ENCODE measurements at places on chromosomes 16 and 17.

DNA sequence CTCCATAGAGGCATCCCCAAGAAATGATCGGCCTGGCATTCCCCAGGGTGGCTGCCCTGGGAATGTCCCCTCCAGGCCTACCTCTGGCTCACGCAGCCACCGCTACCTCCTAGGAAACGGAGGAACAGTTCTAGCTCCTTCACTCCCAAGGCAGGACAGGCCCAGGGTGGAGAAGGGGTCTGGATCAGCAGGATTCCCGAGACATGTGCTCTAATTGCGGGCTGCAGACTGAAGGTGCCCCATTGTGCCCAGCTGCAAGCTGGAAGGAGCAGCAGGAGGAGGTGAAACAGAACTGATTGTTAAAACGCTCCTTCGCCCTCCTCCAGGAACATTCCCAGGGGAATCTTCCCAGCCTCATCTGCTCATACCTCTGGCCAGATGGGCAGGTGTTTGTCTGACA, 40.8 kb downstream of the SCNN1G start:
- no peak for DNase-seq

GRCh38 chr17:40076591-40076990, 13.8 kb downstream of the THRA start:
- DNase-seq: no peak

DNA sequence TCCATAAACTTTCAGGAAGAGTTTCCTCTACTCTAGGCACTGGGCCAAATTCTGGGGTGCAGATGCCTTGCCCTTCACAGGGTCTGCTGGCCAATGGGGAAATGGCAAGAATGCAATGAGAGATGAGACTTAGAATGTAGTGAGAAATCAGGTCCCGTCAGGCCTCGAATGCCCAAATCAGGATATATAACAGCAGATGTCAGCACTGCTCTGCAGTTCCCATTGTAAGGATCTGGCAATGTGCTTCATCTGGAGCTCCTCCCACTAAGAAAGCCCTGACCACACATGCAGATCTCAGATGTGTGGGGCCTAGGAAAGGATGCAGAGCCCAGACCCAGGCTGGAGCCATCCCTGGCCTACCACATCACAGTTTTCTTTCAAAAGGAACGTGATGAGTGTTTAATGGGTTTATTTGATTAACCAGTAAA, 13.9 kb upstream of the LPCAT2 start:
- DNase-seq: no peak

DNA sequence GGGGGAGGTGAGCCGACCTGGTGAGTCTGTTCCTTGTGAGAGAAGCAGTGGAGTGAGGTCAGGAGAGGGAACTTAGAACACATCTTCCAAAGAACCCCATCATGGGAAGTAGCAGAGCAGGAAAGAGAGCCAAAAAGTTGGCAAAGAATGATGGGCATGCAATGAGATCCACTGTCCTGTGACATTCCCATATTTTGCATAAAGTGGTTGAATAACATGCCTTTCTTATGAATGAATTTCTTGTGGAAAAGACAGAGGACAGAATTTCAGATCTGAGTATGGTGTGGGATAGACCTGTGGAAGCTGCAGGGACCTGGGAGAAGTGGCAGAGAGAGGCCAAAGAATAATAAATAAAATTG, 41.3 kb downstream of the TMEM100 start:
- DNase-seq: no peak

GRCh38 chr16:72873853-72874252, 174.1 kb downstream of the ZFHX3 start:
- DNase-seq: no peak

- DNase-seq: no peak
Measured at GRCh38 chr17:51746421-51746820, 412.1 kb downstream of the CA10 start.

DNA sequence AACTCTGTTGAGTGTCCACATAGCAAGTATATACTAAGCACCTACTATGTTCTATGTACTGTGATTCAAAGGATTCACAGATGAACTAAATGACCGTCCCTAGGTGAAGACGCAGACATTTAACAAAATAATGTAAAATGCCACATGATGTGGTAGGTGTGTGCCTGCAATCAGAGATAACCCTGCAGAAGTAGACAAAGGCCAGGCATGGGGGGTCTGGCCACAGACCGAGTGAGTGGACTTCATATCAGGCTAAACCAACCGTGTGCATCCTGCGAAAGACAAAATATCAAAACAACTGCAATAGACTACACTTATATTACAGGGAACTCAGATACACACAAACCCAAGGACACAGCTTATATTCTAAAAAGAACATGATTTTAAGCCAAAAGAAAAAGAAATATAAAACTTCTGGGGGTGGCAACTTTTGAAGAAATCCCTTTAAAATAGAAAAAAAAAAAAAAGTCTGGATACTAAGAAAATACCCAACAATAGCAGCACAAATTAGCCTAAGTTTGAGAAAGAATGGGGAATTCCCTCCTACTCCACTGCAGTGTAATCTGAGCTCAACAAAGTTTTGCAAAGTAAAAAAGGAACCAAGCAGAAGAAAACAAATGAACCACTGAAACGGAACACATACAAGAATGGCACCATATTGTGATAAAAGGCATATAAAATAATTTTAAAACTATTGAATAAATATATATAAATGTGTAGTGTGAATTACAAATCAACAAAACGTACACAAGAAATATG, 12.3 kb downstream of the HSDL1 start:
- no peak for DNase-seq

DNA sequence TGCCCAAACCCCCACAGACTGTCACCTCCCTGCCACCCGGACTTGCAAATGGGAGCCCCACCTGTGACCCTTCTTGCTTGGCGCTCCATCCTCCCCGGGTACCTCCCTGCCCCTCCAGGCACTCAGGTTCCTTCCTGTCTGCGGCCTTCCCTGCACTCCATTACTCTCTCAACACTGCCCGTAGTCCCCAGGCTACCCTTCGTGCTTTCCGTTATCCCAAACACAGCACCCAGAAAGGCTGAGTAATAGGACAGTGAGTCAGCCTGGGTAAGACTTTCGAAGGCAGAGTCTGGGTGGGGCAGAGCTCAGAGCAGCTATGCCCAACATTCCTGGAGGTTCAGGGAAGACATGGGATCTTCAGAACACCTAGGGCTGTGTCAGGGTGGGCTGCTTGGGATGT, 16.6 kb upstream of the C16orf74 start:
- DNase-seq: no peak

DNA sequence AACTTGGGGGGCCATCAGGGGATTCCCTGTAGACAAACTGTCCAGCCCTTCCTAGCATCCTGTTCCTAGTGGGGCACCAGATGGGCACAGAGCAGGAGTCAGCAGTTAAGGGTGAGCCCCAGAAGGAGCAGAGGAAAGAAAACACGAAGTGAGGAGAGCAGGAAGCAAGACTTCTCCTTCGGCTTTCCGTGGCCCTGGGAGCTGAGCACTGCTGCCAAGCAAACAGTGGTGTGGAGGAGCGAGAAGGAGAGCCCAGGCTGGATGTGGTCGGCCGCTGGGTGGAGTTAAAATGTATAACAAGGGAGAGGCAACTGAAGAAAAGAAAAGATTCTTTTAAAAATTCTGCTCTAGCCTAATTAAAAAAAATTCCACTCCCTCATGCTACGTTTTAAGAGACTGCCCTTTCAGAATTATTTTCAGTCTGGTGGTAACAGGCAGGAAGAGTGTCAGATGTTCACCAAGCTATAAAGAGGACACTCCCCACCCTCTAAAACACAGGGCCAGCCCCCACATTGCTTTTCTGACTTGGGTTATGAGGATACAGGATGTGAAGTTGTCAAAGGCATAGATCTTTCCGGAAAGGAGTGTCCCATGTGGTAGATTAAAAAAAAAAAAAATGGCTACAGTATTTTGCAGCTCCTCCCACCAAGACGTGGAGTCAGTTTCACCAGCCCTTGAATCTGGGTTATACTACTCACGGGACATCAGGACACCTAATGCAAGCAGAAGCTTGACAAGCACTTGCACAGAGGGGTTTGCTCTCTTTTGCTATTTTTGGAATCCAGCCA, 74.9 kb upstream of the ZFHX3 start:
- DNase-seq: no peak

DNA sequence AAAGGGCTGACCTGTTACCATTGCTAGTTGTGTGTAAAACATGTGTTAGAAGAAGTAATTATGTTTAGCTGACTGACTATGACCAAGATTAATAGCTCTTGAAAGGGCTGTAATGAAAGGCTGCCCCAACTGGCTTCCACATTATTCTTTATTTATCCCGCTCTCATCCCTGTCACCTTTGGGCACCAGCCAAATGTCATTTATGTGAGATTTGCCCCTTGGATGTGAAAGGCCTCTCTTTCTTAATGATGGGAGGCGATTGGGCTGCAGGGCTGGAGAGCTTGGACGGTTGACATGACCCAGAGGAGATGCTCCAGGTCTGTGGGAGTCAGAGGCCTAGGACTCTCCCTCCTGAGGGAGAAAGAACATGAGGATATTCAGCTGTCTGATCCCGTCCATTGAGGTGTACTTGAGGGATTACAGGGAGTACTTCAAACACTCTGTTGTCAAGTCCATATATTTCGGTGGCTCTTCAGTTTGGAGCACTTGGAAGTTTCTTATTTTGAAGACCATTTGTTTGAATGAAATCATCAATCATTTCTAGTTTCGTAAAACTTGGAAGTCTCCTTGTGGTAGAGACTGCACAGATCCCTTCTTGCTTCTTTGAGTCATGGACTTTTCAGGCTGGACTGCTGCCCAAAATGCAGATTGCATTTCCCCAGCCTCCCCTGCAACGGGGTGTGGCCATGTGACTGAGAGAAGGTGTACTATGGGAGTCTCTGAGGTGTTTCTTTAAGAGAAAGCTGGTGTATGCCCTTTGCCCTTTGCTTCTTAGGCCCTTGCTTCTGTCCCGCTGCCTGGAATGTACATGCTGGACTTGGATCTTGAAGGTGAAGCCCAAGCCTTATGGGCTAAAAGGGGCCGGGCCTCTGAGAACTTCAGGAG, 51.3 kb downstream of the FTO start:
- no peak for DNase-seq

- DNase-seq: no peak
Measured at GRCh38 chr17:63420868-63421680, 25.0 kb downstream of the CYB561 start.

DNA sequence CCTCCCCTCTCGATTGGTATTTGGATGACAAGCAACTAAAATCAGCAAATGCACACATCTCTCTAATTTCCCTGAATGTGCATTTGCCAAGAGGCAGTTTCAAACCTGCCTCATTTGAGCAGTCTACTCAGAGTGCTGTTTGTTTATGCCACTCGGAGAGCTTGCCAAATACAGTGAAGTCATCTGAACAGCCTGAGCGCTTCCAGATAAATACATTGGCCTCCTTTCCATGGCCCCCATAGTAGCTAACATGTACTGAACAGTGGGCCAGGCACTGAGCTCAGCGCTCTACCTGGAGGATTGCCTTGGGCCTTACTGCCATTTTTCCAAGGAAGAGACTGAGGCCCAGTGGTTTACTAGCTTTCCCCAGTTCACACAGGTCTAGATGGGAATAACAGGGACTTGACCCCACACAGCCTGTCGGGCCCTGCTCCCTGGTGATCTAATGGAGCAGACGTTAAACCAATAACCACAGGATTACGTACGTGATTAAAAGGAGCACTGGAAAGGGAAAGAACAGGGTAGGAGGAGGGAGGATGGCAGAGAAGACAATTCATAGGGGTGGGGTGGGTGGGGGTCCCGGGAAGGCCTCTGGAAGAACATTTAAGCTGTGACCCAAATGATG, 18.7 kb upstream of the ANKRD40CL start:
- no peak for DNase-seq

Data from CD4-positive, alpha-beta T cell (primary cell).